ENCODE measurements at places on chromosomes 1 and 21.

DNA sequence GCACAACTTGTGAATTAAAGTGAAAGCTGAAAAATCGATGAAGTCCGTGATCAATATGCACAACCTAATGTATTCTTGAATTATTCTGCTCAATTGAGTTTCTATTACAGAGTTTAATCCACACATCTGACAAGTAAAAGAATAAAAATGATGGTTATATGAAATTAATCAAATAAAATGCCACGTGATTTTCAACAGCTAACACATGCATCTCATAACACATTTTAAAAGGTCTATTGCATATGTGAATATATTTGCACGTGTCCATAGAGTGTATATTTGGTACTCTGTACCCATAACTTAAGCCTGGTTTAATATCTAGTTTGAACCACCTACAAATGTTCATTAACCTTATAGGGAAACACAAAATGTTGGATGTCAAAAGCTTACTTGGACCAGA is 266.2 kb downstream of the NTNG1 start:
- DNase-seq: no peak

GRCh38 chr1:186681801-186682200 is 1.6 kb upstream of the PTGS2 start:
- DNase-seq: no peak

- DNase-seq: no peak
These were observed 59.9 kb downstream of the PLXNA2 start for GRCh38 chr1:208183977-208184911.

GRCh38 chr1:183879966-183880365 is 75.0 kb downstream of the RGL1 start:
- no peak for DNase-seq

- no peak for DNase-seq
These were observed 135.1 kb downstream of the CDC7 start for GRCh38 chr1:91635763-91636162.

- DNase-seq: no peak
These were observed 123.9 kb downstream of the PRDM2 start for GRCh38 chr1:13823936-13824335.
